ENCODE measurements at places on chromosomes 12 and 14.

DNA sequence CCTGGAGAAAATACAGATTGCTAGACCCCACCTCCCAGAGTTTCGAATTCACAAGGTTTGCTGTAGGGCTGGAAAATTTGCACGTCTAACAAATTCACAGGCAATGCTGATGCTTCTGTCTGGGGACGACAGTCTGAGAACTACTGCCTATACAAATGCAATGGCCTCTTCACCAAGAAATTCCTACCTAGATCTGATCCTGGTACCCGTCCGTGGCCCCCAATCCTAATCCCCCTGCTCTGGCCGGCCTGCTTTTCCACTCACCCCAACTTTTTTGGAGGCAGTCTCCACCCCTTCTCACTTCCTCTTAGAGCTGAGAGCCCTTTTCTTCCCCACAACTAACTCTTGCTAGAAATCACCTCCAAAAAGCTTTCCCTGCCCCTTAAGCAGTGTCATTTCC is 3.1 kb upstream of the SSH1 start:
- DNase-seq: no peak

DNA sequence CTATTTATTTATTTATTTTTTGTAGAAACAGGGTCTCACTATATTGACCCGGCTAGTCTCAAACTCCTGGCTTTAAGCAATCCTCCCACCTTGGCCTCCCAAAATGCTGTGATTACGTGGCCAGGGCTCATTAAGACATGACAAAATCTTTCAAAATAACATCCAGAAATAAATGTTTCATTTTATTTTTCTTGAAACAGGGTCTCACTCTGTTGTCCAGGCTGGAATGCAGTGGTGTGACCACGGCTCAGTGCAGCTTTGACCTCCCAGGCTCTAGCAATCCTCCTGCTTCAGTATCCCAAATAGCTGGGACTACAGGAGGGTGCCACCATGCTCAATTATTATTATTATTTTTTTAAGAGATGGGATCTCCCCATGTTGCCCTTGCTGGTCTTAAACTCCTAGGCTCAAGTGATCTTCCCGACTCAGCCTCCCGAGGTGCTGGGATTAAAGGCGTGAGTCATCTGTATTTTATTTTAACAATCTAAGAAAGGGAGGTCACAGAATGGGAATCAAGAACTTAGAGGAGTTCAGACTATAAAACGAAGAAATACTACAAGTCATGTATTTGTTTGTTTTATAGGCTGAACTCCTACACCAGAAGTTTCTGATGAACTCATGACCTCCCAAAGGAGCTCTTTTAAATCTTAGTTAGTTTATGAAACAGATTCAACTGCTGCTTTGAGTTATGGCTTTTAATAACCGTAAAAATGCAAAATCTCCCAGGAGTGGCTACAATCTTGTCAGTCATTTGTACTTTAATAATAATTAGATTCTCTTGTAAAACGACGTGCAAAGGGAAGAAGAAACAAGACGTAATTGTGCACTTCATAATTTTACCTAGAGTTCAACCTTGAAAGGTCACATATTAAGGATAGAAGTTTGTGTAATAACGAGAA is 2.1 kb upstream of the TMEM263 start:
- DNase-seq: no peak

DNA sequence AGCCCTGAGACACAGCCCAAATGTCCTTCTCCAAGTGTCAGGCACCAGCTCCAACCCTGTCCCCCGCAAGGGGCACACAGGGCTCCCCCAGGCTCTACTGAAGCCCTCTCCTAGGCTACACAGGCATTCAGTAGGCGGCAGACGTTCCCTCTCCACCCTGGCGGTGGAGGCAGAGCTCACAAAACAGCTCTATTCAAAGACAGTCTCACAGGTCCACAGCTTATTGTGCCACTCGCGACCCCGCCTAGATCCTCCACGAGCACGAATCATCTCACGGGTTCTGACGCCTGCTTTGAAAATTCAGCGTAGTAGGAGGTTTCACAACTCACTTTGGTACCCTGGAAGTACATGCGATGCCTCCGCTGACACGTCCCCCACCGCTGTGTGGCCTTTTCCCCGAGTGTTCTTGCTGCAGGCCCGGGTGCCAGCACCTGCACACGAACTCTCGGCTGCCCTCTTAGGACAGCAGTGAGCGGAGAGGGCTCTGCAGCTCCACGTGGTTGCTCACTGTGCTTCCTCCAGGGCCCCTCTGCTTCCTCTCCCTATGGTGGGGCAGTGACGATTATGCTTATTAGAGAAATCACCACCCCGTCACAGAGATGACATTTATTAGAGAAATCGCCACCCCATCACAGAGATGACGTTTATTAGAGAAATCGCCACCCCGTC is 78.5 kb downstream of the ADGRD1 start:
- no peak for DNase-seq

- DNase-seq: no peak
Observed at GRCh38 chr12:93094988-93095737, 166.1 kb upstream of the EEA1 start.

- no peak for DNase-seq
Observed at GRCh38 chr12:77571127-77571526, 259.6 kb upstream of the NAV3 start.

DNA sequence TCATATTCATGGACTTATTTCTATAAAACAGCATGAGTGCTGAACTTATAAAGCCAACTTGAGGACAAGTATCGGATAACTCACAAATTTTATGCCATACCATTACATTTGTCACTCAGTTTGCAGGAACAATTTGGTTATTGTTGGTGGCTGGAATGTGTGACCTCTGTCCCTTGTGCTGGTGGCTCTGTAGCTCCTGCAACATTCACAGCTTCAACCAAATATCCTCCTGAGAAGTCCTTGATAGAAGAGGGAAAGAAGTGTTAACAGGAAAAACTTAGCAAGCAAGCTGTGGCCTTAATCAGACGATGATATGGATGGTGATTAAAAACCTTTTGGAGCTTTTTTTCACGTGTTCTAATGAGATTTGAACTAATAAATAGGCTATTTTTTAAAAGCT is 61.0 kb upstream of the DNM1L start:
- DNase-seq: no peak
